ENCODE measurements at places on chromosomes 2 and 18. TPM values are rescaled to one million over a fixed set of nuclear protein-coding genes. Genes with fewer than 3 reads are reported as not detected.

DNA sequence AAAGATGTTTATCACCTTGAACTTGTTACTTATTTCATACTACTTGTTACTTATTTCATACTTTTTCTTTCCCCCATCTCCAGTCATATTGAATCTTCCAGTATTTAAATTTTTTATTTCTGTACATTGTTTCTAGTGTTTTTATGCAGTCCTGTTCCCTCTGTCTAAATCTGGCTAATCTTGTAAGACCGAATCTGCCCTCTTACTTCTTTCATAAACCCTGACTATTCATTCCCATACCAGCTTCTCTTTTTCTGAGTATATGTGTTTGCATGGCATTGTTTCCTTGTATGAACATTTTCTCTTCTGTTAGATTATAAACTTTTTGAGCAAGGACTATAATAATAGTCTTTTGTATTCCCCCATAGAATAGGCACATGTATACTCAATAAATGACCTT, 131.7 kb downstream of the TAF4B start:
- no peak for DNase-seq

The DSG2 gene
- total RNA-seq, result 12.2 TPM

GRCh38 chr2:191020742-191021381, 6.9 kb upstream of the STAT1 start:
- no peak for DNase-seq

DNA sequence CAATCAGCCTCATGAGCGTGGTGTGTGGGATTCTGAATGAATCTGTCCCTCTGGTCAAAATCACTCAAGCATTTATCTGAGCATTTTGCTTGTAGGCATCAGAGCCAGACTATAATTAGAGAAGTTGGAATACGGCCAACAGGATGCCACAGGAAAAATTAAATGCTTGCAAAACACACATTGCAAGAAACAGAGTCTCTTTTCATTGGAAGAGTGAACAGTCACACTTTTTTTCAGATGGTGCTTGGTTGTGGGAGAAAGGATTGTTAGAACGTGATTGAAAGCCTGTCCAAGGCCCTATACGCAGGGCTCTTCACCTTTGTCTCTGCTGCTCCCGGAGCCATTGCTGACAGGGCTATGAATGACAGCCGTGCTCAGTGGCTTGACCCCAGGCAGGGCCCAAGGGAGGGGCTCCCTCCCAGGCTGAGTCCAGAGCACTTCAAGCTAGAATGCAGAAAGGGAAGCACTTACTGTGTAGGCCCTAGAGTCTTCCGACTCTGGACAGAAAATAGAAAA, 59.8 kb downstream of the SNTG2 start:
- no peak for DNase-seq

The PLCD4 gene
- 9.0 TPM for total RNA-seq

DNA sequence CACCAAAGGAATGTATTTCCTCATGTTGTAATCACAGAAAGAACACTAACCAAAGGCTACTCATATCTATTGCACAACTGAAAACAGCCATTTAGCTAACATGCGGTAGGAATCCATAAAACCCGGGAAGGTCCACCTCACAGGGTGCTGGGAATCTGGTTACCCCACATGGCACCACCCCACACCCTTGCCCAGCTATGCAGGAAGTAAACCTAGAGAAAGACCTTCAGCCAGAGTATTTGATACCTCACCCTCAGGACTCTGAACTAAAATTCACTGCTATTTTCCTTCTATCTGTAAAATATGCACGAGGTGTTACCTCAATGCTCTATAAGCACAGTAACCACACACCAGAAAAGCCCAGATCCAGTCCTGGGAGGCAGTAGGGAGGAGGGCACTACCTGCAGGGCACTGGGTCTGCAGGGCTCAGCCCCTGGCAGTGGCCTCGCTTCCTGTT, 45.8 kb downstream of the PTPN2 start:
- no peak for DNase-seq

- DNase-seq, result no peak
Observed at GRCh38 chr18:49652881-49653724, 91.2 kb downstream of the LIPG start.

Measured in spinal cord (tissue), 10 donors.